ENCODE measurements at places on chromosomes 6 and 20.
A peak's percentile ranks its signal among the peaks of the same experiment; 100 is the strongest.

- no peak for DNase-seq
These were observed 23.9 kb downstream of the EPM2A start for GRCh38 chr6:145711372-145711771.

- DNase-seq = peak; percentile 67
These were observed 83.5 kb downstream of the NDUFAF5 start for GRCh38 chr20:13868331-13868730.

GRCh38 chr6:109867009-109867969, 110.8 kb upstream of the GPR6 start:
- no peak for DNase-seq

DNA sequence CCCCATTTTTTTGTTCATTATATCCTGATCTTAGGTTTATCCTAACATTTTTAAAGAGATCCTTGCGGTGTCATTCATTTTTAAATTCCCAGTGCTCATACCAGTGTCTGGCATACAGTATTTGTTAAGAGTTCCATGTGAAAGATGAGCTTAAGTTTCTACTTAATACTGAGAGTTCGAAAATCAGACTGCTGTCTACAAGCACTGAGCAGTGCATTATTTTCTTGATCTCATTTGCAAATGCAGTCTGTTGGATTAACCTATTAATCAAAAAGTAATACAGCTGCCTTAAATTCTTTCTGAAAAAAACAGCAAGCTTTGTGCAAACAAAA, 663 bp downstream of the COQ3 start:
- DNase-seq = no peak

GRCh38 chr6:149696901-149697300, 21.0 kb downstream of the LATS1 start:
- no peak for DNase-seq

- DNase-seq = no peak
These were observed 88.8 kb upstream of the SOX4 start for GRCh38 chr6:21504790-21505189.

- DNase-seq = no peak
These were observed 25.0 kb downstream of the MYH7B start for GRCh38 chr20:34980543-34981233.

GRCh38 chr6:10237298-10238038, 177.4 kb downstream of the TFAP2A start:
- DNase-seq = peak; percentile 44

- DNase-seq = no peak
These were observed 346.3 kb upstream of the SULF2 start for GRCh38 chr20:48131581-48131980.

GRCh38 chr6:149160943-149161342, 156.6 kb upstream of the TAB2 start:
- DNase-seq = no peak

DNA sequence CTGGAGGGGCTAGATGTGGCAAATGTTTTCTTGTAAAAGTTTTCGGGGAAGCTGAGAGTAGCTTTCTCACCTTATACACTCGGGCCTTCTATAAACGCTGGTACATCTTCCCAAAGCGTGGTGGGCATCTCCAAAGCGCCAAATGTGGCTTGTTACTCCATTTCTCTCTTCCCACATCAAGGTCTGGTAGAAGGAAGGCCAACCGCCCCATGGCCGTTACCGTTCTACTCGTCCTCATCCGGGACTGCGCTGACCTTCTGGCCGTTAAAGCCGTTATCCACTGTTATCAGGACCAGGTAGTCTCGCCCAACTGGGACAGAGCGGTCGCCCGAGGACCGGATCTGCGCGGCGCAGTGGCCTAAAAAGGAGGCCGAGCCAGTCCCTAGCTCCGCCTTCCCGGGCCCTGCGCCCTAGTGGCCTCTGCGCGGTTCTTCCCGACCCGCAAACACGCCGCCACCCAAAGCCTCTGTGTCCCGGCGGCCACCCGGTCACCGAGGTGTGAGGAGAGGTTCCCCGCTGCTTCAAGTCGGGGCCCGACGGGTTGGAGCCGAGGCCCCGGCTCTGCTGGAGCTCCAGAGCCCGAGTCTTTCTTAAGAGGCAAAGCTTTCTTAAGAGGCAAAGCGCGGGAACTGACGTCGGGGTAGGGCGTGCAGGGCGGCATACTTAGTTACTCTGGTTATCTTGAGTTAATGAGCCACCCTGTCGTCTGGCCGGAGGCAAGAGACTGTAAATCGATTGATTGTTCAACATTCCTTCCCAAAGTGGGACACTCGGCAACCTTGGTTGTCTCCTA, 90.5 kb downstream of the GPX5 start:
- no peak for DNase-seq

- DNase-seq = peak; percentile 15
These were observed at the start of gene AAR2 for GRCh38 chr20:36235892-36236785. AAR2 (plus strand) TSS chr20:36236478; CDS start chr20:36239869, 3,391 bp downstream.

DNA sequence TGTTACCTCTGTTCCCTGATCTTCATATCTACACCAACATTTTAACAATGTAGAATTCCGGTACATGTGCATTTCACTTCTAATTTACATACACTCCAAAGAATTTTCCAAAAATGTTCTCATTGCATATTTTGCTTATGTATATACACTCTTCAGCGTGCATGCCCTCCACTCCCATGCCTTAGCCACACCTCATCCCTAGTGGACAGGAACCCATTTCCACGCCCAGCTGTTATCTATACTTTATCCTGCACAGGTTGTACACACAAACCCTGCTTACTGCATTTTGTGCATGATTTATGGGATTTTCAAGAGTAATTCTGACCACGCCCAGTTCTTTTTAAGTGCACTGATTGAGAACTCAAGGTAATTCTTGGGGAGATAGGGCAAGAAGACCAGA, 102.4 kb downstream of the TFAP2C start:
- DNase-seq = no peak

DNA sequence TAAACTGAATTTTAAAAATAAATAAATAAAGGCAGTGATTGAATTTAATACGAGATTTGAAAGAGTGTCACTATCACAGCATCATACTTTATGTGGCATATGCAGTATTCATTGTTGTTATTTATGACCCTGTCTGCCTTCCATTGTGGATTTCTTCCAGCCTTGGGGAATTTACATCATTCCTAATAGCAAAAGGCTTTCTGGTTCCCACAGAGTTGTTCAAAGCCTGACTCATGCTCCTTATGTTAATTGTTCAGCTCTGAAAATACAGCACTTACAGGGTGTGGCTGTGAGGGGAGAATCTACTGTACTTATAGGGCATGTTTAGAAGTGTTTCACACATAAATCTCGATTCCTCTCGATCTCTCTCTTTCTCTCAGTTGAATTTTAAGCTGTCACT, 54.4 kb downstream of the JAG1 start:
- peak; percentile 91 for DNase-seq

- no peak for DNase-seq
These were observed 80.3 kb upstream of the STMND1 start for GRCh38 chr6:17021539-17021889.

DNA sequence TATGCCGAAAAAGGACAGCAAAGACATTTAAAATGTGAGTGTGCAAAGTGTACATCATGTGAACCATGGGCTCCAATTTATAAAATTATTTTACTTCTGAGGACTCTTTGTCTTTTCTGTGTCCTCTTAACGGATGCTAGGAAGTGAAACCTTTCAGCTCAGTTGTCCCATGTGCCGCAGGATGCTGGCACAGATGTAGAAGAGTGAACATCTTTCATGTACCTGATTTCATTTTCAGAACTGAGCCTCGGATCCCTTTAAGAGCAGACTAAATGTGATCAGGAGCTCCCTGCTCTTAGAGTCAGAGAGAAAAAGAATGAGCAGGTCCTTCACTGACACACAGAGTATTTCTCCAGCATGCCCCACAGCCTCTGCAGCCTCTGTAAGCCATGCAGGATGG, 27.6 kb upstream of the FUCA2 start:
- no peak for DNase-seq

GRCh38 chr6:121549736-121550135, 114.3 kb downstream of the GJA1 start:
- DNase-seq = peak; percentile 65

- DNase-seq = no peak
These were observed 5.2 kb upstream of the ENPP5 start for GRCh38 chr6:46175976-46176375.

GRCh38 chr20:13245250-13245723, 24.2 kb downstream of the ISM1 start:
- no peak for DNase-seq

- no peak for DNase-seq
These were observed 107.0 kb downstream of the CD83 start for GRCh38 chr6:14224359-14225103.

All from BJ (cell line).